ENCODE measurements at places on chromosomes 16 and 17. TPM values are rescaled to one million over a fixed set of nuclear protein-coding genes. Genes with fewer than 3 reads are reported as not detected.

Gene CA7
- not detected for total RNA-seq

Gene AANAT
- total RNA-seq = 0.25 TPM

Gene ATP6V0C
- 61.9 TPM for total RNA-seq

Gene TEX14
- not detected for total RNA-seq

Gene MMP25
- 0.13 TPM for total RNA-seq

Gene RNF43
- 0.63 TPM for total RNA-seq

Gene TNFRSF17
- not detected for total RNA-seq

Gene YPEL3
- 17.4 TPM for total RNA-seq

Gene ACSM2B
- total RNA-seq = not detected

Gene KRTAP9-9
- not detected for total RNA-seq

Gene CCL16
- not detected for total RNA-seq

Gene MYH11
- total RNA-seq = under 0.01 TPM

Gene CCL7
- total RNA-seq = not detected

Gene EME1
- 8.1 TPM for total RNA-seq

Gene TBC1D26
- total RNA-seq = under 0.01 TPM

Gene FAM171A2
- total RNA-seq = 17.0 TPM

Gene MIS12
- total RNA-seq = 11.0 TPM
